Left lung (tissue), 14 donors: ENCODE measurements at places on chromosomes 3 and 15. TPM values are rescaled to one million over a fixed set of nuclear protein-coding genes. Genes with fewer than 3 reads are reported as not detected.

ANKRD34C gene
- not detected for polyA plus RNA-seq

ECE2 gene
- polyA plus RNA-seq = not detected

C3orf18 gene
- 19.1 TPM for polyA plus RNA-seq

PCBP4 gene
- 42.4 TPM for polyA plus RNA-seq

LRRC31 gene
- polyA plus RNA-seq = 0.08 TPM

DNA sequence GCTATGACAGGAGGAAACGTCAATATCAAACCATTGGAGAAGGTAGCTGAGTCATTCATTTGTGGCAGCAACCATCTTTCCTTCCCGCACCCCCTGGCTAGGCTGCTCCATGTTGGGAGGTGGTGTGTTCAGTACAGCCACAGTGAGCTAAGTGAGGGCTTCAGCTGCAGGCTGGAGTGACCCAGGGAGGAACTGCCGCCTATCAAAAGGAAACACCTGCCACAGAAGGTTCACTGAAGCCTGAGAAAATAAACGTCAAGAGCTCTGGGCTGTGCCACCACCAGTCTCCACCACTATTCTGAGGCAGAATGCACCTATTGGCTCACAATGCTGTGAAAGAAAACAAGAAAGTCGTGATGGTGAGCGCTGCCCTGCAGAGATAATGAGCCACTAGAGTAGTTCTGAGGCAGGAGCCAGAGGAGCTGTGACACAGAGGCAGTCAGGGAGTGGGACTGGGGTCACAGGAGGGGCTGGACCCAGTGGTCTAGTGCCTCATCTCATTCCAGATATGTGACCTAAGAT lies 34.8 kb upstream of the CD47 start:
- DNase-seq = no peak

DNA sequence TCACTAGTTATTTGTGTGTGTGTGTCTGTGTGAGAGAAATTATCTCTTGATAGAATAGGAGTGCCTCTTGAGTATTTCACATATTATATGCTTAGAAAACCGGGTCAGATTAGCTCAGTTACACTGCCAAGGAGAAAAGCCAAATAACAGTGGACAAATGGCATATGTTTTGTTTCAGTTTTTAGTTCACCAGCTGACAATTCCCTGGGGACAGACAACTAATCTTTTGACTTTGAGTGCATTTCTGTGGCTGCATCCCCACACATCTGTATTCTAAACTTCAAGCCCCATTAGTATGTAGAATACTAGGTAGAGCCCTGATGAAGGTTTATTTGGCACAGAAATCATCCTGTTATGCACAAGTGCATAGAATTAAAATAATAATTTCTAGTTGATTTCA lies 227.7 kb upstream of the CNTN3 start:
- no peak for DNase-seq

DNA sequence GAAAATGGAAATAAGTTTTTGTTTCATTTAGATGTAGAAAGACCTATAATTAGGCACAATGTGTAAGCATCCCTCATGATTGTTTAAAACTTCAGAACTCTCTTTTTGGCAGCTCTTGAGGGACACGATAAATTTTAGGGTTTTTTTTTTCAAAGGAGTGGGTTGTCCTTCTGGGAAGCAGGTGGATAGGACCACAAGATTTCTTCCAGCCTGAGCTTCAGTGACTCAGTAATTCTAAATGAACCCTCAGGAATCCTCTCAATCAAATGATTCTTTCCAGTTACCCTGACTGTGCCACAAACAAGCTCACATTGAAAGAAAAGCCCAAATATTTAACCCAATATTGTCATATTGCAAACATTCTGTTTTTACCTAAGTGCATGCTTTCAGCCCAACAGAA lies 45.1 kb downstream of the COL8A1 start:
- no peak for DNase-seq

DNA sequence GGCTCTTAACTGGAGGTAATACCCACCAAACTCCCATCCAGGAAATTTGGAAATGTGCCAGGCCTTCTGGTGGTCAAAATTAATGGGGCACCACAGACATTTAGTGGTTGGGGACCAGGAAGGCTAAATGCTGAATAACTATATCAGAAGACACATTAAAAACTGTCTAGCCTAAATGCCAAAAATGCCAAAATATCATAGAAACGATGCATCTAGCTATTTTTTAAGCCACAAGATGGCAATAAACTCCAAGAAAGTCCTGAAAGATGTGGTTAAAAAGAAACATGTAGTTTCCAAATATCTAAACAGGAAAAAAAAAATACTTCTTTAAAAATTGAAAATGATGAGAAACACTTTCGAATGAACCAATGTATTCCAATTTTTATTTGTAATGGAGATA lies 19.9 kb downstream of the CCDC14 start:
- DNase-seq = no peak

- DNase-seq = no peak
These were observed 74.8 kb upstream of the NAALADL2 start for GRCh38 chr3:174784206-174784934.

DNA sequence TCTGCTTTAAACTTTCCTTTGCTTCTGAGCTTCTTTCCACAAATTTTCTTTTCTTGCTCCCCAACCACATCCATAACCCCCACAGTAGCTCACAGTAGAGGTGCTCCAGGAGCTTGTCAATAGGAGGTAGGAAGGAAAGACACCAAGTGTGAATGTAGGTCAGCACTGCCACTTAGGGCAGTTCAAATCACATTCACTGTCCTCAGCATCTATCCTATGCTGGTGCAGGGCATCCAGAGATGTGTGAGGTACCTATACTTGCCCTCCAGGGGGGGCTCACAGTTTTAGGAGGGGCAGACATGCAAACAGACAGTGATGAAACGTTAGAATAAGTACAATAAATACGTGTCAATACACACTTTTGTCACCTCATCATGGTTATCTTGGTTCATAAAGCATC lies 1.5 kb upstream of the SPSB4 start:
- DNase-seq = no peak

- DNase-seq = no peak
These were observed 78.9 kb upstream of the DGKG start for GRCh38 chr3:186440891-186441290.

DNA sequence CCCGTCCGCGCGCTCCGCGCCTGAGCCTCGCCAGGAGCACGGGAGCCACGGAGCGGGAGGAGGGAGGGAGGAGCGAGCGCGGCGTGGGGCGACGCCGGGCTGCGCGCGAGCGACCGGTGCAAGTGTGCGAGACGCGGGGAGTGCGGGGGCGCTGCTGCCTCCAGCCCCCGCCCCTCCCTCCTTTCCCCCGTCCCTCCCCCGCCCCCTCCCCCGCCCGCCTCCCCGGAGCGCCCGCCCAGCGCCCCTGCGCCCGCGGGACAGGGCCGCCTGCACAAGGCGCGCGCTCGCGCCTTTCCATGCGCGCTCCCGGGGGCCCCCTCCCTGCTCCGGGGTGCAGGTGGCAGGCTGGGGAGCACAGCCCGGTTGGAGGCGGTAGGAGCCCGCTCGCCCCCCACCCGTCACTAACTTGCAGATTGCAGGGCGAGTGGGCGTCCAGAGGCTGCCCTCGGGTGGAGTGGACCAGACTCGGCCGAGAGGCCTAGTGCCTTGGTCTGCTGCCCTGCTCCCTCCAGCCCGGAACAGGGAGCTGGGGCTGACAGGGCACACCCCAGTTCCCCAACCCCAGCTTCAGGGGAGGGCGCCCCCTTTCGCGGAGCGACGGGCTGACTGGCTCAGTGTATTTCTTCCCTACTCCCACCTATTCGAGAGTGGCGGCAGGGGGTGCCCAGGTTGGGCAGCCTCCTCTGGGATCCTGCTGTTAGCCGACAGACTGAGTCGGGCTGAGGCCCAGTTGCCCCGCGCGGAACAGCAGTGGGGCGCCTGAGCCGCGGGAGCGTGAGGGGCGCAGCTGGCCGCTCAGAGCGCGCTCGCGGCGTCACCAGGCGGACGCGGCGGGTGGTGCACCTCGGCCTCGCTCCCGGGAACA lies at the start of gene WNT7A:
Gene WNT7A (minus strand): TSS at position 126 of the 865 bp plus-strand sequence. CDS start 255 bp downstream, outside the sequence.
- DNase-seq = no peak

DNA sequence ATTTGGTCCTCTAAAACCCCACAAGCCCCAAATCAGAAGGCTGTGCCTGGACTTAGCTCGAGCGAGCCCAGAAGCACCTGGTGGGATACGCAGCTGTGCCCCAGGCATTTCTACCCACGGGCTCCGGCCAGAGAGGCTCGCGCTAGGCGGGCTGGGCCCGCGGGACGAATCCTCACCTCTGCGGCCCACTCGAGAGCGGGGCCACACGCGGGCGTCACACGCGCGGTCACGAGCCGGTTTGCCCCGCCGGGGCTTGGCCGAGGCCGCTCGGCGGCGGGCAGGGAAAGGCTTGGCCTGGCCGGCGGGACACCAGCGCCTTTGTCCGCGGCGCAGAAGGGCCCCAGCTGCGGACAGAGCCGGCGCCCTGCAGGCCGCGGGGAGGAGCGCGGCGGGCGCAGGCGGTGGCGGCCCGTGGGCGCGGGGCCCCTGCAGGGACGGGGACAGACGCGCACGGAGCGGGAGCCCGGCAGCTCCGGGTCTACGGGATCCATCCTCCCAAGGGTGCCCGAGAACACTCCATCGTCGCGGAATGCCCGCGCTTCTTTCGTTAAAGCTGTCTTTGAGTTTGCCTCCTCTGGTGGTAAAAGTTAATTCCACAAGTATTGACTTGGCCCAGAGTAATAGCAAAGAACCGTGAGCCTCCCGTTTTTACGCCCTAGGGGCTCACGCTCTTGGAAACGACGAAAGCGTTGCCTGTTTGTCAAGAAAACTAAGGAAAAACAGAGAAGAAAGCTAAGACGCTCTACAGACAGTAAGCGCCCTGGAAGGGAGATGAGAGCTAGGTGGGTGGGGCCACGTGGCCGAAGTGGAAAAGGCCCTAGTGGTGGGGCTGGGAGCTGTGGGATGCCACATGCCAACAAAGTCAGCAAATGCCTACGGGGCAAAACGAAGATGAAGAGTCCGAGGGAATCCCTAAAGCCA lies 26.4 kb downstream of the TYRO3 start:
- DNase-seq = peak; percentile 64

GRCh38 chr15:51771773-51772172 lies 20.4 kb downstream of the TMOD2 start:
- no peak for DNase-seq

- no peak for DNase-seq
These were observed 41.3 kb downstream of the SSR3 start for GRCh38 chr3:156513619-156514018.

DNA sequence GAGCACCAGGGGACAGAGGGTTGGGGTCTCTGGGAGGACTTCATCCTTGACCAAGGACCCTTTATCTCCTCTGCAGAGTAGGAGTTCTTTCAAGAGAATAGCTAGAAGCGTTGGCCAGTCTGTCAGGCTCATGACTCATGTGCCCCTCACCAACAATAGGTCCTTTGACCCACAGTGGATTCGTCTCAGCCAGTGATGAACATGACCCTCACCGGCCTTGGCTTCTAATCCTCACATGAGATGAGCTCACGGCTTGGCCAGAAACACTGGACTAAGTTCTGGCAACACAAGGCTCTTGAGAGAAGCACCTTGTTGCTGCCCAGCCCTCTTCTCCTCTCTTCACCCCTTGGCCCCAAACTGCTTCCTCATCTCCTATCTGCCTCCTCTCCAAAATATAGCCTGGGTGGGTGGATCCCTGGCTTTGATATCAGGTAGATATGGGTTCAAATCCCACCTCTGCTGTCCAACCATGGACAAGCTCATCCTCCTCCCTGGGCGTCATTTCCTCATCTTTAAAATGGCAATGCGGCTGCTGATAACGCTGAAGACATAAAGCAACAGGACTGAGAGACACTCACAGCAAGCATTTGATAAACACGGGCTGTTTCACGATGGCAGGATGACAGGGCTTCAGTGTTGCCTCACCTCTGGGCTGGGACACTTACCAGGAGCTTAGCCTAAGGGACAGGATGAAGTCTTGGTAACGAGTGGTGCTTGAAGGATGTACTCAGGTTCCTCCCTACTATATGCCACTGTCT lies 446.7 kb upstream of the PROK2 start:
- no peak for DNase-seq

- DNase-seq = no peak
These were observed 309.4 kb upstream of the STT3B start for GRCh38 chr3:31223278-31223677.

DNA sequence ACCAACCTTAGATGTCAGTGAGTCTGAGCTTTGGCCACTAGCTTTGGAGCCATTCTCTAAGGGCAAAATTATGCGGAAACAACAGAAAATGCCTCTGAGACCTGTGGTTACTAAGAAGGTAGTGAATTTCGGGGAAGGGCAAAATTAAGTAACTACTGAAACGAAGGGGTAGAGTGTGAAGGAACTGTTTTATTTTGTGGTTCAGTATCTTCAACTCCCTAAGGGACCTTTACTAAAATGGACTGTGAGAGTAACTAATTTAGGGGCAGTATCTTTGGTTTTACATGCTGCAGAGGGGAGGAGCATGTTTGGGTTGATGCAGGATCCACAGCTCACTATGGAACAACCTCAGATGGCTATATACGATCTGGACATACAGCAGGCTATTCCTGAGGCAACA lies 8.0 kb upstream of the ALG1L2 start:
- DNase-seq = no peak

- DNase-seq = no peak
These were observed 6.0 kb upstream of the VILL start for GRCh38 chr3:37984596-37984995.

DNA sequence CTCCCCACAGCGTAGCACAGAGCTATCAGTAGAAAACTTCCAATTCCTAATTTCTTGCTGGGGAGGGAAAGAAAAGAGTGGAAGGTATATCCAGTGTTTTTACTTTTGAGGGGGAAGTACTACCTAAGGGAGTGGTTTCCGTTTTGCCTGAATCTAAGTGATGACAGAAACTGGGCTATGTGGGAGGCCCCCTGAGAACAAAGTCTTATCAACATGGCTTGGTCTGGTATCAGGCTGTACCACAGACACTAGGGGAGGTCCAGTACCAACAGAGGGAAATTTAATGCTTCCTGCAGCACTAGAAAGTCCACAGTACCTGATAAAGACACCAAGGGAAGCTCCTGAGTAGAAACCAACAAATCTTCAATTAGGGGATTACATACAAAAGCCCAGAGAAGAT lies 199.2 kb downstream of the IL5RA start:
- no peak for DNase-seq

- DNase-seq = no peak
These were observed 1.9 kb downstream of the SLC51A start for GRCh38 chr3:196218155-196218712.

- DNase-seq = no peak
These were observed 447.5 kb downstream of the IGSF11 start for GRCh38 chr3:118587037-118587741.

GRCh38 chr3:118765636-118766305 lies 268.9 kb downstream of the IGSF11 start:
- DNase-seq = no peak

GRCh38 chr3:177321819-177322218 lies 124.5 kb upstream of the TBL1XR1 start:
- no peak for DNase-seq

DNA sequence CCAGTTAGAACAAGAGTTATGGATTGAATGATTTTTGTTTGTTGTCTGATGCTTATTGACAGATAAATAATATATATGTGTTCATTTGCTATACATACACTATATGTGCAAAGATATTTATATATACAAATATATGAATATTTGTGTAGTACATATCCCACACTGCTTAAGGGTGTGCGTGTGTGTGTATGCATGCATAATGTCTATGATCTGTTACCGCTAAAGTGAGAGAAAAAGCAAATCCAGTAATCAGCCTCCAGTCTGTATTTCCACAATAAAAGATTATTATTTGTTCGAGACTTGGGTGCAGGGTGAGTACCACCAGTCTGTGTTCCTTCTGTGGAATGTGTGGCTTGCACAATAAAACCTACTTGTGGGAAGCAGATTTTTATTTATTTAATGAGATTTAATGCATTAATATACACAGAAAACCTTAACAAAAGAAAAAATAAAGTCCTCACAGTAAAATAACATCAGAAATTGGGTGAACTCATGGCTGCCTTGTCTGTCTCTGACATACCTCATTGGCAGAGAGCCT lies 366.0 kb upstream of the TBL1XR1 start:
- DNase-seq = no peak

GRCh38 chr15:78854833-78855372 lies 17.8 kb upstream of the MORF4L1 start:
- no peak for DNase-seq
